ENCODE measurements at places on chromosomes 12 and 14. TPM values are rescaled to one million over a fixed set of nuclear protein-coding genes. Genes with fewer than 3 reads are reported as not detected.

The GZMH gene
- polyA plus RNA-seq = not detected

The KRT86 gene
- polyA plus RNA-seq = 0.33 TPM

The ZNF268 gene
- 6.8 TPM for polyA plus RNA-seq

The CLEC1B gene
- 0.19 TPM for polyA plus RNA-seq

The CDCA4 gene
- polyA plus RNA-seq = 14.4 TPM

The SERPINA12 gene
- not detected for polyA plus RNA-seq

The TCL1B gene
- polyA plus RNA-seq = 0.11 TPM

The DDN gene
- 33.6 TPM for polyA plus RNA-seq

The ZNF385A gene
- 22.1 TPM for polyA plus RNA-seq

The SIX1 gene
- 59.4 TPM for polyA plus RNA-seq

The OR4K17 gene
- 0.03 TPM for polyA plus RNA-seq

The DCN gene
- polyA plus RNA-seq = 1,348 TPM

The DEGS2 gene
- 1.1 TPM for polyA plus RNA-seq
